NCI-H460 (cell line): ENCODE measurements at places on chromosomes 13 and 19. TPM values are rescaled to one million over a fixed set of nuclear protein-coding genes. Genes with fewer than 3 reads are reported as not detected.

- DNase-seq, result no peak
These were observed 11.3 kb upstream of the UBL3 start for GRCh38 chr13:29861694-29862110.

GRCh38 chr13:32205431-32206096, 109.6 kb downstream of the ZAR1L start:
- no peak for DNase-seq

DNA sequence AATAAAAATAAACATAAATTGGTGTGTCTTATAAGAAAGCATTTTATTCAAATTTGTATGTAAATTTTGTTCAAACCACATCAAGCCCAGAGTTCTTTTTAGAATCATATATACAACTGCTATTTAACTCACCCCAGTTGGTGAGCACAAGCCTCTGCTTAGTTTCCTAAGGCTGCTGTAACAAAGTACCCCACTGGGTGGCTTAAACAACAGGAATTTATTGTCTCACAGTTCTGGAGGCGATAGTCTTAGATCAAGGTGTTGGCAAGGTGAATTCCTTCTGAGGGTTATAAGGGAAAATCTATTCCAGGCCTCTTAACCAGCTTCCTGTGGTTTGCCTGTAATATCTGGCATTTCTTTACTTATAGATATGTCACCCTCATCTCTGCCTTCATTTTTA, 1133.5 kb downstream of the OLFM4 start:
- no peak for DNase-seq

ZSCAN1 gene
- total RNA-seq, result not detected in 2 replicates

GRCh38 chr19:1745589-1746031, 7.7 kb upstream of the ONECUT3 start:
- DNase-seq, result no peak
